Activated CD4-positive, alpha-beta T cell treated with anti-CD3 and anti-CD28 coated beads, Interleukin-2, amount 50 U/mL, for 1 hour (primary cell): ENCODE measurements at places on chromosomes 13 and 19.

- no peak for DNase-seq
Measured at GRCh38 chr19:1997353-1998233, 17.9 kb downstream of the BTBD2 start.

- no peak for DNase-seq
Measured at GRCh38 chr19:42154471-42155323, 22.5 kb upstream of the POU2F2 start.

DNA sequence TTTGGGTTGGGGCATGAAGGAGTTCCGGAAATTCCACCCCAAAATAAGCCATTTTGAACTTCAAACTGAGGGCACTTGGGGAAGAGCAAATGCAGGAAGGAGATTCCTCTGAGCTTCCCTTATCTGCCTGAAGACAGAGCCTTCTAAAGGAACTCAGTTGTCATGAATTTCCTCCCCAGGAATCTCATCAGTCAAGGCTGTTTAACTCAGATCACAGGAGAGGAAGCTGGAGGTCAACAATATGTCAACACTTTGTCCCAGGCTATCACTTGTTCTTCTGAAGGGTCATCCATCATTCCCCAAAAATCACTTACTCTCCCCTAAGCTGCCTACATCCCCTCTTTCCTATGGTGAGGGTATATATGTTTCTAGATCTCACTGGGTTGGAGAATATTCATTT is 26.0 kb upstream of the CHST8 start:
- no peak for DNase-seq

DNA sequence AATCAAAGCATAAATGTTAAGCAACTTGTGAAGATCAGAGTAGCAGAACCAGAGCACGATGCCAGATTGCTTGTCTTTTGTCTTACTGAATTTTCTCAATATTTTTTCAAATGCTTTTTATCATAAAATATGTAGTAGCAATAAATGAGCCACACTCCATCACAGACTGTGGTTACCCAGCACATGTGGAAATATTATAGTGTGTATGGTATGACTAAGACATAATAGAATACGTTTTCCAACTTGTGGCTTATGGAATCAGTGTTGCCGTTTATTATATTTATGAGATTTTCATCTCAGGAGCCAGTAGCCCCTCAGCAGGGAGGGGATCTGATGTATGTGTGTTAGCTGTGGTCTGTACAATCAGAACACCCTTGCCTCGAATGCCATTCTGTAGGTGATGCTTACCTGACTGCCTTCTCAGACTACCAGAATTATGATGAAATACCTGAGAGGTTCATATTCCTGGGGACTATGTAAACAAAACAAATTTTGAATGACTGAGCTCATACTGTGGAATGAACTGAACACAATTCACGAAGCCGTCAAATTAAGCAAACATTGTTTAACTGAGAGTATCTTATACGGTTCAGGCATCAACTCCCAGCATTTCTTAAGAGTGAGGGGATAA is 1.9 kb downstream of the SCEL start:
- DNase-seq: no peak

- DNase-seq: no peak
Measured at GRCh38 chr19:50939596-50939995, 13.2 kb downstream of the KLK5 start.

DNA sequence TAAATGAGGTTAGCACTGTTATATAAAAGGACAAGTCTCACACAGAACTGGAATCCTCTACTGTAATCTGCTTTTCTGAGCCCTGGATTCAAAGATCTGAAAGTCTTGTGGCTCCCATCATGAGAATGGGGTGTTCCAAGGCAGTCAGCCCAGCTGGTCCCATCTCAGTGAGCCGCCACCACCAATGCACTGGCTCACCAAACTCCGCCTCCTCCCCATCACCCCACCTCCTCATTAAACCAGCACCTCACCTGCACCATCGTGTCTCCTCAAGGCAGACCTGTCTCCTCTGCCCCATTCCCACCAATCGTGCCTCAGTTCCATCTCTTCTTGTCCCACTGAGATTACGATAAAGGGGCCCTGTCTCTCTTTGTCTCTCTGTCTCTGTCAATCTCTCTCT is 166.7 kb downstream of the USP12 start:
- no peak for DNase-seq

DNA sequence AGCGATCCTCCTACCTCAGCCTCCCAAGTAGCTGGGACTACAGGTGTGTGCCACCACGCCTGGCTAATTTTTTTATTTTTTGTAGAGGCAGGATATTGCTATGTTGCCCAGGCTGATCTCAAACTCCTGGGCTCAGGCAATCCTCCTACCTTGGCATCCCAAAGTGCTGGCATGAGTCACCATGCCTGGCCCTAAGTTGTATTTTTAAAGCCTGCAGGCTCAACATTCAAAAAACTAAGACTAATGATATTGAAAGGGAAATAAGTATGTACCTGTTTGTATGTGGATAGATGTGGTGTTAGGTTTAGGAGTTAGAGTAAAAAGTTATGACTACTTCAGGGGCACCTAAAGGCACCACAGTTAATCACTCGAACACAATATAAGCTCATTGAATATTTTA is 5.4 kb upstream of the IPO5 start:
- no peak for DNase-seq

GRCh38 chr19:12660980-12661379 is 5.6 kb downstream of the MAN2B1 start:
- DNase-seq: no peak

- no peak for DNase-seq
Measured at GRCh38 chr19:54881884-54882283, 7.8 kb downstream of the FCAR start.

DNA sequence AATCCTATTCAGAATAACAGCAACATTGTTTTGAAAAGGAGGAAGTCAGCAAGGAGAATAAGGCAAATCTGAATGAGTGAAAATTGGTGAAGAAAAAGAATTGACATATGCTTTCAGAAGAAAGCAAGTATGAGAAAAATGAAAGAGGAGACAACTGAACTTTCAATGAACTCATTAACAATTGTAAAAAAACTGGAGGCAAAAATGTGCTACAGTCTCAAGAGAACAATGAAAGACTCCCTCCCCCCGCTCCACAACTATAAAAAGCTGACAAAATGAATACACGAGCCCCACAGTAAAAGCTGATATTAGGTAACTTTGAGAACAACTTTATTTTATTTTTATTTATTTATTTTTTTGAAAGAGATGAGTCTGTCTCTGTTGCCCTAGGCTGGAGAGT is 373.1 kb downstream of the DIAPH3 start:
- no peak for DNase-seq

GRCh38 chr19:30362156-30362754 is 9.9 kb upstream of the ZNF536 start:
- DNase-seq: no peak

GRCh38 chr13:48252176-48252575 is 19.2 kb downstream of the ITM2B start:
- no peak for DNase-seq

- DNase-seq: no peak
Measured at GRCh38 chr13:90773681-90774080, 573.8 kb upstream of the MIR17HG start.

GRCh38 chr19:54029301-54029700 is 34.4 kb downstream of the VSTM1 start:
- no peak for DNase-seq

GRCh38 chr13:97495678-97496077 is 61.7 kb downstream of the RAP2A start:
- DNase-seq: no peak

- no peak for DNase-seq
Measured at GRCh38 chr13:48783181-48783630, 129.5 kb downstream of the CYSLTR2 start.

DNA sequence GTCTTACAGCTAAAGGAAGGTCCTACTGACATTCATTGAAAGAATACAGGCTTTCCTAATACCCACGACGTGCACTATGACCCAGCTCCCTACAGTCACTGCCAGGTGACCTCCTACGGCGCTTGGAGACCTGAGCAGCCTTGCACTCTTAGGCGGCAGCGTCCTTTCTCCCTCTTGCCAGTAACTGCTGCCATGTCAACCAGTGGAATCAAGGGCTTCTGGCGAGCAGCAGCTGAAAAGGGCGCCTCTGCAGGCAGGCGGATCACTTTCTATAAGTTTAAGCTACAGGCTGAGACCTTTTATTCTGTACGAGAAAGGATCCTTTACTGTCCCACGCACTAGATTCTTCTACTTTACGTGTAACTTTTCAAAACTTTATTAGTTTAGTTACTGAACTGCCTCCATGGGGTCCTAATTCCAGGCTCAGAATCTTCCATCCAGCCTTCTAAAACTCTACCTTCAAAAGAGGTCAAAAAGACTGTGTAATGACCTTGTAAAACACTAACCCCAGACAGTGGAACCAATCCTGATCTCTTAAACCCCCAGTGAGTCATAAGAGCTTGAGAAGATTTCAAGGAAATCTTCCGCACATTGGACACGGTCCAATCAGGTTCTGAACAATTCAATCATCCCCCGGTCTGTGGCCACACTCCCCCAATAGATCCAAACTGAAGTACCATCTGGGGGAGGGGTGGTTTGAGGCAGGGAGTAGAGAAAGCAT is 1.9 kb downstream of the KCTD12 start:
- DNase-seq: no peak

GRCh38 chr13:46593398-46593797 is 40.4 kb downstream of the LRCH1 start:
- DNase-seq: peak; percentile 52

GRCh38 chr13:106373989-106374572 is 161.4 kb downstream of the EFNB2 start:
- no peak for DNase-seq

DNA sequence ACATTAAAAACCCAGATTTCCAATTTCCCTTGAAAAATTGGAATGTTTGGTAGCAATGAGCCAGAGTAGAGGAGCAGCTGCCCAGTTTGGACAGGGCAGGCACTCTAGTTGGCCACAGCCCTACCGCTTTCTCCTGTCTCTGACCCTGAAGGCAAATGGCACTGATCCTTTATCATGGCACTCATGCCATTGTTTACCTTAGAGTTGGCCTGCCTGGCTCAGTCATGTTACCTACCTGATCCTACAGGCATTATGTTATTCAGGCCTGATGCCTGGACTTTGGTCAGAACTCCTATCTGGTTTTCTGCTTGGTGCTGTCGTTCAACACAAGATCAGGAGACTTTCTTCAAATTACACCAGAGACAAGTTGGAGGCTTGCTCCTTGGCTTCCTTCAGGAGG is 24.9 kb upstream of the TDRD3 start:
- DNase-seq: no peak

GRCh38 chr19:49492573-49493405 is 3.4 kb upstream of the RPS11 start:
- no peak for DNase-seq

DNA sequence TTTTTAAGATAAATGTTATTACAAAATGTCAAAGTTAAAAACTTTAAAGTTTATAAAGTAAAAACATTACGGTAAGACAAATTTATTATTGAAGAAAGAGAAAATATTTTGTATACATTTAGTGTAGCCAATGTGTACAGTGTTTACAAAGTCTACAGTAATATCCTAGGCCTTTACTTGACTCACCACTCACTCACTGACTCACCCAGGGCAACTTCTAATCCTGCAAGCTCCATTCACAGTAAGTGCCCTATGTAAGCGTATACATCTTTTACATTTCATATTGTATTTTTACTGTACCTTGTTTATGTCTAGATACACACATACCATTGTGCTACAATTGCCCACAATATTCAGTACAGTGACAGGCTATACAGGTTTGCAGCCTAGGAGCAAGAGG is 448.2 kb downstream of the KCTD12 start:
- no peak for DNase-seq

- no peak for DNase-seq
Measured at GRCh38 chr19:45848922-45849321, 14.0 kb downstream of the SYMPK start.

DNA sequence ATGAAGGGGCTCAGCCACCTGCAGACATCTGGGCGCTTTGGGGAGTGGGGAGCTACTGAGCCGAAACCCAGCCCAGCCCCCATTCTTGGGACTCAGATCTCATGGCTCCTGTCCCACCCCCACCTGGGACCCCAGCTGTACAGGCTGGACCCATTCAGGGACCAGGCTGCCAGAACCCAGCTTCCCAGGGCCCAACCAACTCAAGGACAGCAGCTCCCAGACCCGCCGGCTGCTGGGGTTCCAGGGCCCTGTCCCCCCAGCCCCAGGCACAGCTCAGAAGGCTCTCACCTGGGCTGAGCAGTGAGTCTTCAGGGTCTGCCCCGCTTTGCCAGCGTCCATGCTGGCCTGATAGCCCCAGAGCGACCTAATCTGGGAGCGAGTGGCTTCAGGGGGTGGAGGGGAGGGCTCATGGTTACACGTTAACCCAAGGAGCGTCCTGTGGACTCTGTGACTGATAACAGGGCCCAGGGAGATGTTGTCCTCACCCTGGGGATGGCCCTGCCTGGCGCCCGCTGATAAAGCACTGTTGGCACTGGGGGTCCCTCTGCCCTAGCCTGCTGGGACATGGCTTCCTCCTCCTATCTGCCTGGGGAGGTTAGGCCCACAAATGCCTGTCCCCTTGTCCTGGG is at the start of gene TMEM86B:
Gene TMEM86B (minus strand): TSS at position 361 of the 629 bp plus-strand sequence. CDS start 22 bp downstream, at position 339.
- DNase-seq: no peak

DNA sequence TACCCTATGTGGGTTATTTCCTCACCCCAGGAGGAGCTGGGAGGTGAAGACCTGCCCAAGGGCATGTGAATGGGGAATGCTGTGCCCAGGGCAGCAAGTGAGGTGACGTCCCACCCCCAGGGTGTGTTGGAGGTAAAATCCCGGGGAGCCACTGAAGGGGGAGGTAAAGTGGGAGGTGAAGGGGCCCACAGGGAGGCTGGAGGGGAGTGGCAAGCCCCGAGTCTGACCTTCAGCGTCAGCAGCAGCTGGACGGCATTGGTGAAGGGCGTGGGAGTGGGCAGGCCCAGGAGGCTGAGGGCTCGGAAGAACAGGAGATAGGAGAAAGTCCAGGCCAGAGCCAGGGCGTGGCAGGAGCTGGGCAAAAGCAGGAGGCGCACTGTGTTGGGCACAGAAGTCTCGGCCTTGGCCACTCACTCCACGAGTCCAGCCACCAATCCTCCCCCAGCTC is 2.4 kb downstream of the MBOAT7 start:
- DNase-seq: no peak

DNA sequence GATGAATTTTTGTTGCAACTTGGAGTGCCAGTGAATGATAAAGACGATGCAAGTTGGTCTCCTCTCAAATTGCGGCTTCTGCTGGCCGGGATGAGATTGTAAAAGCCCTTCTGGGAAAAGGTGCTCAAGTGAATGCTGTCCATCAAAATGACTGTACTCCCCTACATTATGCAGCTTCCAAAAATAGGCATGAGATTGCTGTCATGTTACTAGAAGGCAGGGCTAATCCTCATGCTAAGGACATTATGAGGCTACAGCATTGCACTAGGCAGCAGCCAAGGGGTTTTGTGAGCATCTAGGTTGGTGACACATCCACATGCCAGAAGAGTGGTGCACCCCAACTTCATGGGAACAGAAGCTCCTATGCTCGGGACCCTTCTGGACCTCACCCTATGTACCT is 22.2 kb upstream of the KLF5 start:
- no peak for DNase-seq

DNA sequence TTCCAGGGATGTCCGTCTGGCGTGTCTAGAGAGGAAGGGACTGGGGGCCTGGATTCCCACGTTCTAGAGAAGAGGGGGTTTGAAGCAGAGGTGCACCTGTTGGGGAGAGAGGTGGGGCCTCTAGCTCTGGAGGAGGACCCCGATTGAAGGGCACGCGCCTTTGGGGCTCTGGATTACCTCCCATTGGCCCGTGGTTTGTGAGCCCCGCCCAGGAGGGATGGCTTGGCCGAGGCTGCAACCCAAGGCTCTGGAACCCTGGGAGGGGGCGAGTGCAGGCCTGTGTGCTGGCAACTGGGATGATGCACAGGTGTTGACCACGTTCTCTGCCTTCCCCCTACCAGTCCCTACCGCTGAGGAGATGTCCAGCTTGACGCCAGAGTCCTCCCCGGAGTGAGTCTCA is 20.2 kb downstream of the TMEM150B start:
- DNase-seq: no peak
